ENCODE measurements at places on chromosomes 5 and 9. TPM values are rescaled to one million over a fixed set of nuclear protein-coding genes. Genes with fewer than 3 reads are reported as not detected.

VLDLR gene
- polyA plus RNA-seq, result 38.6 TPM

C8G gene
- 1.4 TPM for polyA plus RNA-seq

TAL2 gene
- 0.16 TPM for polyA plus RNA-seq

TRIO gene
- 31.3 TPM for polyA plus RNA-seq

ZNF658 gene
- 2.9 TPM for polyA plus RNA-seq

ADAMTS12 gene
- polyA plus RNA-seq, result 0.54 TPM

CCDC187 gene
- not detected for polyA plus RNA-seq

TTF1 gene
- 24.7 TPM for polyA plus RNA-seq

- DNase-seq, result no peak
Measured at GRCh38 chr9:133738640-133739225, 581 bp upstream of the SARDH start.

- no peak for DNase-seq
Measured at GRCh38 chr5:126595486-126596083, 566 bp upstream of the ALDH7A1 start.

DNA sequence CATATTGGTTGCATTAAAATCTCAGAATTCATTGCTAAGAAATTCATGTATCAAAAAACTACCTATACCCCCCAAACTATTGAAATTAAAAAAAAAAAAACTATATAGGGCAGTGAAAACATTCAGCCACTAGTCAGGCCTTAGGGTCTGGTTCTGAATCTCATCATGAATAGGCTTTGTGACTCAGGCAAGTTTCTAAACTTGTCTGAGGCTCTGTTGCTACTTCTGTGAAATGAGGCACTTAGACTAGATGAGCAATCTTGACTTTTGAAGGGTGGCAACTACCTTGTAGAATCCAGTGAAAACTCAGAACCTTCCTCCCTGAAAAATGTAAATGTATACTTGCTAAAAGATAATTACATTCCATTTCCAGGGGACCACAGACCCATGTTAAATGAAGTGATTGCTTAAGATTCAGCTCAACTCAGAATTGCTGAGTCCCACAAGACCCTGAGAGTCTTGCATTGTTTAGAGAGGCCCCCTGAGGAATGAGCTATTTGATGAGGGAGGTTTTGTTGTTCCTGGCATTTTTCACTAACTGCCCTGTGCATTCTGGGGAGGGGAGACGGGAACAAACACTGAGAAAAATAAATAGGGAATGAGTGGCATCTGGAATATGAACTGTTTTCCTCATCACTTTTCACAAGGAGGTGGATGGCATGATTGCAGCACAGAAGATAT lies 29.5 kb downstream of the RAI14 start:
- no peak for DNase-seq

DNA sequence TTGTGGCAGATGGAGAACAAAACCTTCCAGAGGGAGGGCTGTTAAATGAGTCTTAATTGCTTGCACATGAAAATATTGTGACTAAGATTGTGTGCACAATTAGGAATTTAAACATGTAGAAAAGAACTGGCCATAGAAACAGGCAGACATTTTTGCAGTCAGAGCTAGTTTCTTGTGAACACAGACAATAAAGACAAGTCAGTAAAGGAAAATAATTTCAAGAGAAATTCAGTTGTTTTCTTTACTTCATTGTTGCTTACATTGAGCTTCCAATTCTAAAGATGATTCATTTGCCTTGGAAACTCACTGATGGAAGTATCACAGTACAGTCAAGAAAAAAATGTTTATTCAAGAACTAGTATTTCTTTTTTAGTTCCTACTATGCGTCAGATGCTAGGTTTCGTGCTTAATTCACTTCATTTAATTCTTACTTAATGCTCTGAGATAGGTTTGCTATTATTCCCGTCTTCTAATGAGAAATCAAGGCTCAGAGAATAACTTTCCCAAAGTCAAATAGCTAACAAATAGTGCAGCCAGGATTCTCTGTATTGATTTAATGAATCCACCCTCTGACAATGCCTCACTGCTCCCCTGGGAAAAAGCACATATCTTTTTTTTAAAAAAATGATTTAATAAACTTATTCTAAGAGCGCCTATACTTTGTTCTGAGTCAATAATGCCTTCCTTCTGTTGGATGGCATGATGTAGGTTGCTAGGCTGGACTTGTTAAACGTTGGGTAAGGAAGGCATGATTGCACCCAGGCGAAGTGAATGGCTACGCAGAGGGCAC lies 581.4 kb downstream of the RAB3C start:
- DNase-seq, result no peak

DNA sequence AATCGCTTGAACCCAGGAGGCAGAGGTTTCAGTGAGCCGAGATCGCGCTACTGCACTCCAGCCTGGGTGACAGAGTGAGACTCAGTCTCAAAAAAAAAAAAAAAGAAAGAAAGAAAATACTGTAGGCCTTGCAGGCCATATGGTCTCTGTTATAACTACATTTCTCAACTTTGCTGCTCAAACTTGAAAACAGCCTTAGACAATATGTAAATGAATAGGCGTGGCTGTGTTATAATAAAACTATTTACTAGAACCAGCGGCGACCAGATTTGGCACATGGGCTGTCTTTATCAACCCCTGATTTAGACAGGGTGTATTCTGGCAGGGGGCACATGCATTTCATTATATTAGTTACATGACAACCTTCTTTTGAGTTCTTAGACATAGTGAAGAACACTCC lies 130.0 kb downstream of the C9orf152 start:
- DNase-seq, result no peak

DNA sequence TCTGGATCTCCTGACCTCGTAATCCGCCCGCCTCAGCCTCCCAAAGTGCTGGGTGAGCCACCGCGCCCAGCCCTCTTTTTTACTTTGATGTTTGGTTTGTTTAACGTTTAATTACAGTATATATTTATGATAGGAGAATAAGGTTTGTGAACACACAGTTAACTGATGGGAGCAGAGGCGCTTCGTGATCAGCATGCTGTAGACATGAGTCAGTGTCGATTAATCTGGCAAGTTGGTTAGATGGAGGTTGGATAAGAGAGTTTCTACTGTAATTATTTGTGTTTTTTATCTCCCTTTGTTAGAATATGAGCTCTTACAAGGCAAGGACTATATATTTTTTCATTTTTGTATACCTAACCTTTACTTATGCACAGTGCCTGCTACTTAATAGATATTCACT lies 14.3 kb downstream of the ATG10 start:
- DNase-seq, result no peak

- no peak for DNase-seq
Measured at GRCh38 chr5:6496207-6496584, 47.5 kb downstream of the UBE2QL1 start.

- DNase-seq, result no peak
Measured at GRCh38 chr5:169126481-169127021, 174.4 kb downstream of the SLIT3 start.

DNA sequence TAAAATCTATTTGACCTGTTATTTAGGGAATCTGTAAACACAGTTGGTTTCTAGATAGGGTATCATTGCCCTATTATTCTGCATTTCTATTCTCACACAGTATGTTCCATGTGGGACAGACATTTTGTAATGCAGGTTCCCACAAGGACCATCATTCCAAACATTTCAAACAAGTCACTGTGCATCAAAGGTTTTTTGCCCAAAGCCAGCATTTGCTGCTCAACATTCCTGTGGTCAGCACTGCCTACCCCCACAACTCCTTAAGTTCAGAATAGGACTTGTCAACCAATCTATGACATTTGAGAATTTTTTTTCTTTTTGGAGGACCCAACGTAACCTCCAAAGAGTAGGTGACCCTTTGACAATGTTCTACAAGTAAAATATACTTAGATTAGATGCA lies 95.7 kb downstream of the LPAR1 start:
- no peak for DNase-seq

DNA sequence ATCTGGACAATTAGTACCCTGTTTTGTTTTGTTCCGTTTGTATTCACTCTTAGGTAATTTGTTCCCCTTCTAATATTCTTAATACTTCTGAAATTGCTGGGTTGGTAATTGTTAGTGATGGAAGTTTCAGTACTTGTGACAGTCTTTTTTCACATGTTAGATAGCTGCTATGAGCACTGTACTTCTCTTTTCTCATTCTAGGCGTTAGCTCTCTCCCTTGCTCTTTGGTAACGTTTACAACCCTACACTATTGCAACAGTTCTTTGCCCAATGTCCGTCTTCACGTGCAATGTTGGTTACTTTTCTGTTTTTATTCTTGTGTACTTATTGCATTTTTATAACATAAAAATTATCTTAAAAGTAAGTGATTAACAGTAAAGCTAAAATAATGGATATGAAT lies 1509.0 kb downstream of the MAT2B start:
- DNase-seq, result no peak

DNA sequence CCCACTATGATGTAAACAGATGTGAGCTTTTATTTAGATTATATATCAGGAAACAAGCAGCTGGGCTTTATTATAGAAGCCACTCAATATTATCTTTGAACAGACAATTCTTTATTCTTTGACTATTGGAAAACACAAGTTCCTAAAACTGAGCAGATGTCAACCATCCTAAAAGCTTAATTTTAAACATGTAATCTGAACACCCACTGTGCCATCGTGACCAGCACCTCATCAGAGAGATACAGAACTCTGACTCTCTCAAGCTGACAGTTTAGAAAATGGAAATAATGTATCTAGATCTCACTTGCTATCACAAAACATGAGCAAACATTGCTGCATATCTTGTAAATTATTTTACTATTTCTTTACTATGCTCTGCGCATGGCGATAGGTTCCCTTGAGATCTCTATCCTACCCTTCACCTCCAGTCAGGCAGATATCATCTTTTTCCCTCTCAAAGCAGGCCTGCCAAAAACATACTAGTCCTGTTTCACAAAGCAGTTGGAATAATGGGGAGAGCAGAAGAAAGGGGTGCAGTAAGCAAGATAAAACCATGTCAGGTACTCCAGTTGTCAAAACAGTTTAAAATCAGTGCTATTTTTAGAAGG lies 151.0 kb downstream of the KIAA0825 start:
- no peak for DNase-seq

- DNase-seq, result peak; percentile 32
Measured at GRCh38 chr9:30411571-30411970, 1972.9 kb upstream of the ACO1 start.

GRCh38 chr5:168270476-168270875 lies 21.0 kb upstream of the WWC1 start:
- DNase-seq, result no peak

- no peak for DNase-seq
Measured at GRCh38 chr5:143562935-143563334, 159.4 kb upstream of the NR3C1 start.

DNA sequence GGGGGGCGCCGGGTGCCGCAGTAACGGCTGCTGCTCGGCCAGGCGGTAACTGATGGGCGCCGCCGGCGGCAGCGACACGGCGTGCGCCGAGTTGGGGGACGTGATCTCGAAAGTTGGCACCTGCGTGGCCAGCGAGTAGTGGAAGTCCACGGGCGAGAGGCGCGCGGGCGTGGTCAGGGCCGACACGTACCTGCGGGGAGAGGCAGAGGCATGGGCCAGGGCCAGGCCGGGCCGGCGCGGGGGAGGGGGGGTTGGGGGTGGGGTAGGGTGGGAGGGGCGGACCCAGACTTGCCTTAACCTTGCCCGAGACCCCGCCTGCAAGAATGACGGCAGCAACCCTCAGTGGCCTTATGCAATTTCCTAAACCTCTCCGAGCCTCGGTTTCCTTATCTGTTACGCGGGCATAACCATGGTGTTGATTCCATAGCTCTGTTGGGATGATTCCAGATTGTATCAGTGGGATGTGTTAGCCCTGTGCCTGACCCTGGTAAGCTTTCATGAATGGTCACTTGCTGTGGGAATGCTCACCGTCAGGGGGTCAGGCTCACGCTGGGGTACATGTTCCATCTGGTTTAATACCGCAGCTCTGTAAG lies 53.0 kb downstream of the PSD2 start:
- peak; percentile 55 for DNase-seq

DNA sequence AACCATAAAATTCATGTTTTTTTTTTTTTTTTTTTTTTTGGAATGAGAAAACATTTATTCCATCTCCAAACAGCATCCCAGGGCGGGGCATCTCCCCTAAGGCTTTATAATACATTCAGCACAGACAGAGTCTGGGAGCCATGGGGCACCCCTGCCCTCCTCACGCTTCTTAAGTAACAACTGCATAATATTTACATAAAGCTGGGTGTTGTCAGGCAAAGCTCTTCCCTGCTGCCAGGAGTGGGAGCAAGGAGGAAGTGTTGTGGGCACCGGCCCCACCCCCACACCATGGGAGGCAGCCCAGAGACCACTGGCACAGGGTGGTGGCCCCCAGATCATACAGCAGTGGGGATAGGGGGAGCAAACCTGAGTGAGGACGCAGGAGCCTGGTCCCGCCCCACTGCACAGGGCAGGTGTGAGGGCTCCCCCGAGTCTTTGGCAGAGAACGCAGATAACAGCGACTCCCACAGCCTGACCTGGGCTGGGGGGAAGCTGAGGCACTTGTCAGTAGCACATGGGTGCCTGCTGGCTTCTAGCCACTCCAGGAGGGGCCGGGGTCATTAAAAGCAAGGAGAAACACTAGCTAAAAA lies 86.1 kb upstream of the CEP78 start:
- DNase-seq, result no peak

GRCh38 chr5:73486119-73486899 lies 11.9 kb upstream of the BTF3 start:
- DNase-seq, result no peak

DNA sequence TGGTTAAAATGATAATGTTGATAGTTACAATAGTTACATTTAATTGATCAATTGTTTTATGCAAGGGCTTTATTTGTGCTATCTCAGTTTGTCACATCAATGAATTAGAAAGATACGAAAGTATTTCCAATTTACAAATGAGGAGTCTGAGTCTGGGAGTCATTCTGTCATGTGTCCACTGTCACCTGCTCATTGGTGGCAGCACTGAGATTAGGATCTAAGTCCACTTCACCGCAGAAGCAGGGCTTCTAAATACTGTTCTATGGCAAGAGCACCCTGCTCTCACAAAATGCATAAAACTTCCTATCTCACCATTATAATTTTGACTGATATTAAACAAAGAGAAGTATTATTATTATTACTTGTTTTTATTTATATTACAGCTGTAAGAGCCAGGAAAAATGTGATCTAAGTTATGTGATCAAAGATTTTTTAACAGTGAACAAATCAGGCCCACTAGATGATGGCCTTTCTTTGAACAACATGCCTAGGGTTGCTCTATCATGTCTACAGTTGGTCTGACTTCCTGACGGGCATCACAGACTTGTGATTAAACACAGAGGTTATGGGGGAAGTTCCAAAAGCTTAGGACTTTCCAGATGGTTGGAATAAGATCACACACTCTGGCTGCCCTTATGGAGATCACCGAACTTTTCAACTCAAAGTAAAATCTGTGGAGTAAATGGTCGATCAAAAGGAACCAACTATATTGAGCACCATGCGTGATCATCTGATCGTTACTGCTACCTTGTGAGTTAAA lies 15.1 kb downstream of the TLR4 start:
- DNase-seq, result no peak

DNA sequence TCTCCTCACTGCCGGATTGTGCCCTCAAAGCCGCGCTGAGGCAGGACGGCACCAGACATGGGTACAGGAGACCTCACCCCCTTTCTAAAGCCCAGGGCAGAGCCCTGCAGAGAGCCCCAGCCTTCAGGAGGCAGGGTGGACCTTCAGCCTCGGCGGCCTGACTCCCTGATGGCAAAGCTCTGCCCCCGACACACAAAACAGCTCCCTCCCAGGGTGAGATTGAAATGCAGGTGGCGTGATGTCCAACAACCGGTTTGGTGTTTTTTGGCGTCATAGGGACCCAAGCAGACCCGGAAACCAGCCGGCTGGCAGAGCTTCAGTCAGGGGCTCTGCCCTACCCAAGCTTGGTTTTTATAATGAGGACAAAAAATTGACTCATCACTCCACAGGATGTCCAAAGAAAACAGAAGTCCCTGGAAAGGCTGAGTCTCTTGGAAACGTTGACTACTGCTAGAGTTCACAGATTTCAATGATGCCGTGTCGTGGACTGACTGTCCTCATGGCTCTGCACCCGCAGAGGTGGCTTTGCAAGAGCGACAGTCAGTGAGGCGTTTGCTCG lies 275.2 kb upstream of the IRX1 start:
- DNase-seq, result no peak

All from right cardiac atrium (tissue), 5 donors.